GDM1 (cell line): ENCODE measurements at places on chromosomes 2 and 18.

GRCh38 chr2:238777369-238778067 lies 70.4 kb upstream of the TWIST2 start:
- no peak for DNase-seq

DNA sequence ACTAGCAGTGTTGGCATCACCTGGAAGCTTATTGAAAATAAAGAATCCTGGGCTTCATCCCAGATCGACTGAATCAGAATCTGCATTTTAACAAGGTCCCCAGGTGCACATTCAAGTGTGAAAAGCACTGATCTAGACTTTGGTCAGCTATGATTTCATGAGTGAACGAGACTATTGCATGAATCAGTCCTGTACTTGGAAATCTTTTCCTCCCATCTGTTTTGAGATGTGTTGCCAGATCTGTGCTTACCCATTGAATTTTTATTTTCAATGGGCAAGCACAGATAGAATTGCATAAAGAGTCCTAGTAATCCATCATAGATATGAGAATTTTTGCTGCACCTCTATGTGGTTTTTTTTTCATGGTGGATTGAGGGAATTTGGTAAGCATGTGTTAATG lies 64.0 kb downstream of the PMS1 start:
- no peak for DNase-seq

DNA sequence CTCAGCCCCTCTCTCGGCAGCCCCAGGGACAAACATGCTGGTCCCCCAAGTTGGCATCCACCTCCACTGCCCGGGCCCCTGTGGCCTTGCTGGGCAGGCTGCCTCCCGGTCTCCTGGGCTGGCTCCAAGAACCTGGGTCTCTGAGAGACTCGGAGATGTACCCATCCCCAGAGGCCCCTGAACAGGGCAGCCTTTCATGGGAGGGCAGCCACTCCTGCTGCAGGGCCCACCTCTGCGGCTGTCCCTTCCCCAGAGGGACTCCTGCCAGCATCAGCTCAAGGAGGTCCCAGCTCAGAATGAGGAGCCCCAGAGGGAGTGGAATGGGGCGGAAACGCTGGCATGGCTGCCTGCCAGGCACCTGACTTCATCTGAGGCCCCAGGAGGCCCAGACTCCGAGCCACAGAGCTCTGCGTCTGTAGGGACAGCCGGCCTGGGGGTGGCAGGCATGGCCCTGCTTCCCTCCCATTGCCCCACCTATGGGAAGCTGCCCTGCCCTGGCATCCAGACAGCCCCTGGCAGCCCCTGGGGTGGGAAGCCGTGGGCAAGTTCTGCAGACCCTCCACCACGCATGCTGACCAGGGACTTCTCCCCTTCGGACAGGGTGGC lies 857 bp upstream of the CROCC2 start:
- no peak for DNase-seq

GRCh38 chr2:180130403-180130802 lies 123.3 kb upstream of the CWC22 start:
- no peak for DNase-seq

GRCh38 chr2:111710613-111711012 lies 173.4 kb downstream of the ANAPC1 start:
- no peak for DNase-seq

DNA sequence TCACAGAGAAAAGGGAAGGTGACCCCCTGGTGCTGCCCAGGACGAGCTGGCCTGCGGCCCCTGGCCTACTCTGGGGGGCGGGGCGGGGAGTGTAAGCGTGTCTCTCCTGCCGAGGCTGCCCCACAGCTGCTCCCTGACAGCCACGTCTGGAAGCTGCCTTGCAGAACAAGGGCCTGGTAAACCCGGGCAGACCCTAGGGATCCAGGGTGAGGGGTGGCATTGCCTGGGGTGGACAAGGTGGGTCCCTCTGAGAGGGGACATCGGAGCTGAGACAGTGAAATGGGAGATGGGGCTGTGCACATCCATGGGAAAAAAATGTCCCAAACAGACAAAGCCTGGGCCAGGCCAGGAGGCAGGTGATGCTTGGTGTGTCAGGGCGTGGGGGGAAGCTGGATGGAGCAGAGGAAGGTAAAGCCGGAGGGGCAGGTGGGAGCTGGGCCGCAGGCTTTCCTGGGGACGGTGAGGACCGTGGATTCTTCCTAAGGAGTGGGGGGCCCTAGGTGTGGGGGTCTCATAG lies 66.0 kb upstream of the HDAC4 start:
- DNase-seq: no peak

GRCh38 chr2:26089337-26089736 lies 55.5 kb downstream of the RAB10 start:
- DNase-seq: no peak

GRCh38 chr2:218713922-218714321 lies 3.3 kb downstream of the TTLL4 start:
- no peak for DNase-seq

DNA sequence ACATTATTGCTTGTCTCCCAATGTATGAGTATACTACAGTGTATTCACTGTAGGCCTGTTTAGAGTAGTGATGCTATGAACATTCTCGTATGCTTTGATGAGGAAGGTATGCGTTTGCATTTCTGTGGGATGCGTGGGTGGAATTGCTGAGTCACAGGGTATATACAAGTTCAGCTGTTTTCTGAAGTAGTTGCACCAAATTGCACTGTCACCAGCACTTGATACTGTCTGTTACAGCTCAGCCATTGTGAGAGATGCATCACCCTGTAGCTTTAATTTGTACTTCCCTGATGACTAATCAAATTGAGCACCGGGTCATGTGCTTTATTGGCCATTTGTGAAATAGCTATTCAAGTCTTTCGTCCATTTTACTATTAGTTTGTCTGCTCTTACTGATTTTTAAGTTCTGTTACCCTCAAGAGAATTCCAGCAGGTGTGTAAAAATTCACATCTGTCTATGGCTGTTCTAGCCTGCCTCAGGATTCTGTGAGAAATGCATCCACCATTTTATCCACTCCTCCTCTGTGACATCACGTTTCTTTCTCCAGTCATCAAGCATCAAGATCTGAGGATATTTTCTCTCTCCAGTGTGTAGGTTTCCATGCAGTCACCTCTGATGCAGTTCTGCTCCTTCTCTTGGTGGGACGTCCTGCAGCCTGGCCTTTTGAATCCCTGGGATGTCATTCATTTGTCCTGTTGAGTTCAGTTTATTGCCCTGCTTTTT lies 72.5 kb downstream of the DGKD start:
- no peak for DNase-seq

DNA sequence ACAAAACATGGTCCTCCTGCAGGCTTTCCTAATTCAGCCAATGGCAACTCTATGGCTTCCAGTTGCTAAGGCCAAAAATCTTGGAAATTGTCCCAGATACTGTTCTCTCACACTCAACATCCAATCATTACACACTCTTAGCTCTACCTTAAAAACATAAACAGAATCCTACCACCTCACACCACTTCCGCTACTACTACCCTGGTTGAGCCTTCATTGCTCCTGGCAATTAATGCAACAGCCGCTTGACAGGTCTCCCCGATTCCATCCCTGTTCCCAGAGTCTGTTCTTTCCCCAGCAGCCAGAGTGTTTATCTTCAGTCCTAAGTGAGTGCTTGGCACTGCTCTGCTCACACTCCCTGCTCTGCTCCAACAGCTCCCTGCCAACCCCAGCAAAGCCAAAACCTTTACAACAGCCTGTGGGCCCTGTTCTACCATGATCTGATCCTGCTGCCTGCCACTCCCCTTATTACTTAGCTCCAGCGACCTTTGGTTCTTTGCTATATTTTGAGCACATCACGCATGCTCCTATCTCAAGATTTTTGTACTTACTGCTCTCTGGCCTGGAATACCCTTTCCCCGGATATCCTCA lies 67.5 kb upstream of the AMMECR1L start:
- DNase-seq: no peak
